ENCODE measurements at places on chromosomes 13 and 19.

DNA sequence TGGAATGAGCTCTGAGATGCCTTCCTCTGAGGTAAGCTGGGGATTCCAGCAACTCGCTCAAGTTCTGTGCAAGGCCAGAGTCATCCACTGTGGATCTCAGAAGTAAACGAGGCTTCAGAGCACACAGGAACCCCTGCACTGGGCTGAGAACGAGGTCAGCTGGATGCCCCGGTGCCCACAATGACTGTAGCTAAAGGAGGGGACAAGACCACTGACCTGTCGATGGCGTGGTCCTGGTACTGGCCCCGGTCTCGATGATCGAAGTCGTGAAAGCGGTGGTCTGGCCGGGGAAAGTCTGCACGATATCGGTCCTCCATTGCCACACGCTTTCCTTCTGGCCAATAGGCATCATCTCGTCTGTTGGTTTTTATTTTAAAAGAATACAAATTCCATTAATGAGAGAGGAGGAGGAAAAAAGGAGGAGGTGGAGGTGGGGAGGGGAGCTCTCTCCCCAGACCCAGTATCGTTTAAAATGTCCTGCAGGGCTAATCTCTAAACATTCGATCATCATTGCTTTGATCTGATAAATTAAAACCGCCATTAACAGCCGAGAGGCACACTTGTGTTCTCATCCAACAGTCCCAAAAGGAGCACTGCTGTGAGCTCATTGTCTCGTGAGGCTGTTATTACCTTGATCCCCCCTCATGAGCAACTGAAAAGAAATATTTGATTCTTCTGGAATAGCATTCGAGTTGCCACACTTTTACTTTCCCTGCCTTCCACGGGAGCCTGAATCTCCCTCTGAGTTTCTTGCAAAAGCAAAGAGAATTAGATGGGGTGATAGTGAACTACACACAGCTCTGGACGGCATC is 25.0 kb upstream of the TINCR start:
- ATAC-seq, result no peak

DNA sequence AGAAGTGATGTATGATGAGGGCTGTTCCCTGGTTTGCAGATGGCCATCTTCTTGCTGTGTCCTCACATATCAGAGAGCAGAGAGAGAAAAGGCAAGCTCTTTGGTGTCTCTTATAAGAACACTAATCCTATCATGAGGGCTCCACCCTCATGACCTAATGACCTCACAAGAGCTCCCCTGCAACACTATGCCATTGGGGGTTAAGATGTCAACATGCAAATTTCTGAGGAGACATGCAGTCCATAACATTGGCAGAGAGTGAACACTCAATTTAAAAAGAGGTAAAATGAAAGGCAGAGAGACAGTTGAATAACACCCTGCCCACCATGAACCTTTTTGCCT is 10.9 kb downstream of the FAM187B start:
- no peak for ATAC-seq

- ATAC-seq, result no peak
These were observed 647 bp upstream of the ELF1 start for GRCh38 chr13:41019578-41020347.

- no peak for ATAC-seq
These were observed 19.0 kb upstream of the ADGRE1 start for GRCh38 chr19:6868351-6868750.

DNA sequence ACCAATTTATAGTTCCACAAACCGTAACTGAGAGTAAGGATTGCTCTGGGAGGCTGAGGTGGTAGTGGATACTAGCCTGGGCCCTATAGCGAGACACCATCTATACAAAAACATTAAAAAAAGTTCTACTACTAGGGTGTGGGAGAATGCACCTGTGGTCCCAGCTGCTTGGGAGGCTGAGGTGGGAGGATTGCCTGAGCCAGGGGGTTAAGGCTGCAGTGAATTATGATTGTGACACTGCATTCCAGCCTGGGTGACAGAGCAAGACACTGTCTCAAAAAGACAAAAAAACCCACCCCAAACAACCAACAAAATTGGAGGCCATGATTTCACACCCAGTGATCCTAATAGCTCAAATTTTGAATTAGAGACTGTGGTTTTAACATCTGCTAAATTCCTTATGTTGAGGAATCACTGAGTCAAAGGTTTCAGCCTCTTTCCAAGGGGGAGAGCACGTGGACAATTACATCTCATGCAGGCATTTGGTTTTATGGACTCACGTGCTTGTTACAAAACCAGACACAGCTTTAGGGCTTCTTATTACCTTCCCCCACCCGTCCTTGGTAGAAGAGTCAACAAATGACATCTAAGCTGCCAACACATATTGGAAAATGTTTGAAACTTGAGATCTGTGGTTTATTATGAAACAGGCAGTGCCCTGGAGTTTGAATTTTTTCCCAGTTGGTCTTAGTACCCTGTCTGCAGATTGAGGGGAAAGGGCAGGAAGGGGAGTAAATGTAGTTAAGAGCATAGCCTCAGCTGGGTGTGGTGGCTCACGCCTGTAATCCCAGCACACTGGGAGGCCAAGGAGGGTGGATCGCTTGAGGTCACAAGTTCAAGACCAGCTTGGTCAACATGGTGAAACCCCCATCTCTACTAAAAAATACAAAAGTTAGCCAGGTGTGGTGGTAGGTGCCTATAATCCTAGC is 18.5 kb downstream of the CYP2A6 start:
- no peak for ATAC-seq

GRCh38 chr19:10871711-10872545 is 575 bp downstream of the CARM1 start:
- ATAC-seq, result no peak

GRCh38 chr19:41304706-41305483 is 5.1 kb upstream of the CCDC97 start:
- ATAC-seq, result no peak

- ATAC-seq, result no peak
These were observed 133.4 kb upstream of the USP29 start for GRCh38 chr19:56986386-56986785.

- ATAC-seq, result no peak
These were observed 377.0 kb downstream of the OLFM4 start for GRCh38 chr13:53405616-53406015.

- no peak for ATAC-seq
These were observed 114.3 kb upstream of the TDRD3 start for GRCh38 chr13:60282708-60283107.

GRCh38 chr19:18513868-18514267 is 8.0 kb downstream of the ELL start:
- ATAC-seq, result no peak

GRCh38 chr13:67443923-67444322 is 213.8 kb upstream of the PCDH9 start:
- ATAC-seq, result no peak

DNA sequence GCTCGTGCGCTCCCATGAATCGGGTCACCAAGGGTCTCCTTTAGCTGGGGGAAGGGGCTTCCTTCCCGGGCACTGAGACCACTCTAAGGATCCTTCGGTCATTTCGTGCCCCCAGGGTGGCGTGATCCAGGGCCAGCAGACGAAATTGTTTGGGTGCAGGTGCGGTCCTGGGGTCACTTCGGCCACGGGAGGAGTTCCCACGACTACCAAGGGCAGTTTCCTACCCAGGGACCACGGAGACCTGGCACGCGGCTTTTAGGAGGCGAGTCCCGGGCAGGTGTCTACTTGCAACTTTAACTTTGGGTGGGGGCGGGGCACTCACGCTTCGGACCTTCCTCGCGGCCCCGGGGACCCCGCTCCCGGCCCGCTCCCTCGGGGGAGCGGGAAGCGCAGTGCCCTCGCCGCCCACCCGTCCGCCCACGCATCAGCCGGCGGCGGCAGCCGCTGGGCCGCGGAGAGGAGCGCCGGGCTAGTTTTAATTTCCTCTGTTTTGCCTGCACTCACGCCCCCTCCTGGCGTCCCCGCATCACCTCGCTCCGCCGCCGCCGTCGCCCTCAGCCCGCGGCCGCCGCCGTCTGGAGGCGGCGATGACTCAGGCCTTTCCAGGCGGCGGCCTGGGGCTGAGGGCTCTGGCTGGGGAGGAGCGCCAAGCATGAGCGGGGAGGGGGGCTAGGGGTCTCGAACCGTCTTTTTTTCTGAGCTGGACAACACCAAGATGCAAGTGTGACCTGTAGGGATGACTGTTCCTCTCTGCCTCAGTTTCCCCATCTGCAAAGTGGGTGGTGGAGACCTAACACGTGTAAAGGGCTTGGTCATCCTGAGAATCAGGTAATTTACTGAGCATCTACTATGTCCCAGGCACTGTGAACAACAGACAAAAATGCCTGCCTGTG is 21.8 kb downstream of the OLFM2 start:
- peak; percentile 88 for ATAC-seq

DNA sequence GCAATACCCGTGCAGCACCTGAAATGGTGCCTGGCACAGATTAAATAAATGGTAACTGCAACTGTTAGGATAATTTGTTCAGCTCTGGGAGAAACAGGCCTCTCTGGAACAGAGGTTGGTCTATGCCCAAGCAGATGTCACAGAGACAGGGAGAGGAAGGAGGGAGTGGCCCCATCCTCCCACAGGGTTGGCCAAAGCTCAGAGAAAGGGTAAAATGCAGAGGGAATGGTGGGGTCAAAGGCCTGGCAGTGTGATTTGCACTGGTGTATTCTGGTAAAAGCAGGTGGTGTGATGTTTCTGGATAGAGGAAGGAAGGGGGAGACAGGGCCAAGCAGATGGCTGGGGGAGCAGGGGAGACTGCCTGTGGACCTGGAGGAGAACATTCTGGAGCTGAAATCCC is 9.4 kb downstream of the ZSCAN22 start:
- ATAC-seq, result no peak

- ATAC-seq, result no peak
These were observed 26.1 kb downstream of the PPP5C start for GRCh38 chr19:46372901-46373490.

GRCh38 chr13:78499802-78500201 is 103.5 kb downstream of the POU4F1 start:
- no peak for ATAC-seq

DNA sequence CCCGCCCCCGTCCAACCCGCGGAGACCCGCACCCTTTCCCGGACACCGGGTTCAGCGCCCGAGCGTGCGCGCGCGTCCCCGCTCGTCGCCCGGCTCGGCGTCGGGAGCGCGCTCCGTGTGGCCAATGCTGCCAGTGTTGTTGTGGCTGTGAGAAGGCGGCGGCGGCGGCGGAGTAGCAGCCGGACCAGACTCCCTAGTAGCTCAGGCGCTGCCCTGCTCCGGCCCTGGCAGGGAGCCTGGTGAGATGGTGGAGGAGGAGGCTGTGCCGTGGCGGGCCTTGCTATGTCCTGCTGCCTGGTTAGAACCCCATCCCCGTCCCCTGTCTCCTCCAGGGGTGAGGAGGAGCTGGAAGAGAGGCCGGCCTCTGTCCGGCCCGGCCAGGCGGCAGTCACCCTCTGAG is 553.2 kb downstream of the TUBA3C start:
- ATAC-seq, result no peak

DNA sequence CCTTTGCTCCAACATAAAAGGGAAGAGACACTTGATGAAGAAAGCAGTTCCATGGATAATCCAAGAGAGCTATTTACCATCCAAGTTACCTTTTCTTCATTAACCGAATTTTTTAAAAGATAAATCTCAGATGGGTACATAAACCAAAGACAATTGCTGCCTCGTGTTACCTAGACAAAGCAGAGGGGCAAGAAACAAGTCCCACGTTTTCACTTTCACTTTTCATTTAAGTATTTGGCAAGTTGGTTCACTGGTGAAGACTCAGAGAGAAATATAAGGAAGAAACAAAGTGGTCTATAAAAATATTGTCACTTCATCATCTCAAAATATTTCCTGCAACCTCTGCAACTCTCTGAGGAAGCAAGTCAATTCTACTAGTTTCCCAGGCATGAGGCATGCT is 446.1 kb downstream of the FGF14 start:
- no peak for ATAC-seq

DNA sequence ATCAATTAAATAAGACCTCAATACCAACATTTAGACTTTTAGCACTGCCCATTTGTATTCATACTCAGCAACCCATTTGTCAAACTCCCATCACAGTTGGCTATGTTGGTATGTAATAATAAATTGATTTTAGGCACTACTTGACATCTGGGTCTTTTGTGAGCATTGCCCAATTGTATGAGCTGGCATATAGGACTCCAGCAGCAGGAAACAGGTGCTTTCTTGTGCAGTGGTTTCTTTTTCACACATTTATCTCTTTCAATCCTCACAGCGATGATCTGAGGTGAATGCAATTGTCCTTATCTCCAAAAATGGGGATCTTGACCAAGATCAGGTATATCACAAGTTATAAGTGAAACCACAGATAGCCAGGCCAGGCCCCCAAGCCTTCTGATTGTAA is 96.9 kb upstream of the OXGR1 start:
- no peak for ATAC-seq

- no peak for ATAC-seq
These were observed 19.6 kb downstream of the GPR183 start for GRCh38 chr13:99287551-99287950.

- no peak for ATAC-seq
These were observed 447.5 kb upstream of the ATXN8OS start for GRCh38 chr13:69660155-69660554.

- peak; percentile 92 for ATAC-seq
These were observed 52.0 kb downstream of the SLC7A1 start for GRCh38 chr13:29543230-29544215.

- no peak for ATAC-seq
These were observed 59.1 kb upstream of the CEACAM8 start for GRCh38 chr19:42653841-42654240.

DNA sequence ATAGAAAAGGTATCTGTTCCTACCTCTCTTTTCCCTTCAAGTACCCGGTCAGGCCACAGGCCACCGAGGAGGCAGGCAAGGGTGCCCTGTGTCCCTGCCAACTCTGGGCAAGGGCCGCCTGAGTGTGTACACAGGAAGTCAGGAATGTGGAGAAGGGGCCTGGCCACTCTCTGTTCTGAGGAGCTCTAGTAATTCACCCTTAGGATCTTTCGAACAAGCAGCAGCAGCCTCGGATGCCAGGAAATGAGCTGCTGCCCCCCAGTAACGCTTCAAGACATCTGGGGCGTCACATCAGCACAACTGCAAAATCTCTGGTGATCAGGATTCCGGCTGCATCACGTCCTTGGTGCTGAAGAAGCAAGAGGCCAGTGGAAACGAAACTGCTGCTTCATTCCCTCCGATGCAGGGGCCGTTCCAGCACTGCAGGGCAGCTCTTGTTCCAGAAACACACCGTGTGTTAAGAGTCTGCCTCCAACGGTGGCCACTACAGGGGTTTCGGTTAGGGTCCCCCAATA is 2.0 kb downstream of the RAB20 start:
- no peak for ATAC-seq

GRCh38 chr19:792306-792885 is 4.9 kb upstream of the PTBP1 start:
- ATAC-seq, result no peak

DNA sequence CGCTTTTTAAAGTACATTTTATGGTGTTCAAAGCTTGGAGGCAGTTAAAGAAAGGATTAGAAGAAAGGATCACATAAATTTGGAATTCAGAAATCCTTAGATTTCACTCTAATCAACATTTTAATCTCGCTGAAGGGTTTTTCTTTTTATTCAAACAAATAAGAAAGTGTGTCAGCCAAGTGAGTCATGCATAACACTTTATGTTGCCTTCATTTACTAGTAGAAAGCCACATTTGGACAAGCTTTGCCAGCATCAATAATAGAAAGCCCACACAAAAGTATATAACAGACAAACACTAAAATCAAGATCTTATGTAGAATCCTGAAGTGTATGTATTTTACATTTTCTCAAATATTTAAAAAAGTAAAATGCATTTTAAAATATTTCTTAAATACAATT is 154.9 kb upstream of the TRPC4 start:
- no peak for ATAC-seq
